ENCODE measurements at places on chromosomes 13 and 19.

- no peak for DNase-seq
Observed at GRCh38 chr13:103236213-103236612, 170.0 kb upstream of the SLC10A2 start.

GRCh38 chr13:54611390-54611789 lies 1582.8 kb downstream of the OLFM4 start:
- DNase-seq, result no peak

DNA sequence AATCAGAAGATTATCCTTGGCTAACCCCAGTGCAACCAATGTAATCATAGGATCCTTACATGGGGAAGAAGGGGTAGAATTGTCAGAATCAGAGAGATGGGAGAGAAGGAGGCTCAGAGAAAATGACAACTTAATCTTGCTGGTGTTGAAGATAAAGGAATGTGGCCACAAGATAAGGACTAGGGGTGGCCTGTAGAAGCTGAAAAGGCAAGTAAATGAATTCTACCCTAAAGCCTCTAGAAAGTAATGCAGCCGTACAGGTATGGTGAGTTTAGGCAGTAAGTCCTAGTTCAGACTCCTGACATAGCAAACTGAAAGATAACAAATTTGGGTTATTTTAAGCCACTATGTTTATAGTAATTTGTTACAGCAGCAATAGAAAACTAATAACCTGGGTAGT lies 718.5 kb downstream of the SLITRK6 start:
- no peak for DNase-seq

DNA sequence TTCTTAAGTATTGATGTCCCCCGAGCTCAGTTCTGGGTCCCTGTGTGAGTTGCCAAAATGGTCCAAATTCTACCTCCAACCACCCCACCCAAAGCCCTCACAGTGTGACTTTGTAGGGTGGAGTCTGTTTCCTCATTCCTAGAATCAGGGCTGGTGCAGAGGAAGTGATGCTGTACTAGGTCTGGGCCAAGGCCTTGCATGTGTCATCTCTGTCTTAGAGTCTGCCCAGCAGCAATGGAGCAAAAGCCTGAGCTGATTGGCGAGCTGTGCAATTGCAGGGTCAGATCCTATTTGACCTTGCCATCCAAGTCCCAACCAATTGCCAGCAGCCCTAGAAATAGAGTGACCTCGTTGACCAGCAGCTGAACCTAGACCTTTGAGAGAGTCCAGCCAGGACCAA lies 97.0 kb upstream of the ANKRD10 start:
- no peak for DNase-seq

DNA sequence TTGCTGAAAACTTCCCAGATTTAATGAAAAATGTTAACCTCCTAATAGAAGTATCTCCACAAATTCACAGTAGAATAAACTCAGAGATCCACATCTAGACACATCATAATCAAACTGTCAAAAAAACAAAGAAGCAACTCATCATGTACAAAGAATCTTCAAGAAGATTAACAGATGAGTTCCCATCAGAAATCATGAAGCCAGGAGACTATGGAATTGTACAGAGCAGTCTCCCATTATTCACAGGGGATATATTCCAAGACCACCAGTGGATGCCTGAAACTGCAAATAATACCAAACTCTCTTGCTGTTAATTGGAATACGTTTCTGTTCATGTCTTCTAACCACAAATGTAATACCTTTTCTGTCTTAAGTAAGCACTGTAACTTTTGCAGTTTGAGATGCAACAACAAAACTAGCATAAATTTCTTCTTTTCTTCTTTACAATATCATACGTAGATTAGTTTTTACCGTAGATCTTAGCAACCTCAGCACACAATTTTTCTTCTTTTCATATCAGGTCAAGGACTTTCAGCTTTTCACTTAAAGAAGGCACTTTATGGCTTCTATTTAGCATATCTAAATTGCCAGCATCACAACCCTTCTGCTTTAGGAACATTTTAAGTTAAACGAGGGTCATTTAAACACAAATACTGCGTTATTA lies 70.3 kb upstream of the MIR17HG start:
- DNase-seq, result no peak

GRCh38 chr13:46473806-46474205 lies 79.2 kb upstream of the LRCH1 start:
- DNase-seq, result no peak

DNA sequence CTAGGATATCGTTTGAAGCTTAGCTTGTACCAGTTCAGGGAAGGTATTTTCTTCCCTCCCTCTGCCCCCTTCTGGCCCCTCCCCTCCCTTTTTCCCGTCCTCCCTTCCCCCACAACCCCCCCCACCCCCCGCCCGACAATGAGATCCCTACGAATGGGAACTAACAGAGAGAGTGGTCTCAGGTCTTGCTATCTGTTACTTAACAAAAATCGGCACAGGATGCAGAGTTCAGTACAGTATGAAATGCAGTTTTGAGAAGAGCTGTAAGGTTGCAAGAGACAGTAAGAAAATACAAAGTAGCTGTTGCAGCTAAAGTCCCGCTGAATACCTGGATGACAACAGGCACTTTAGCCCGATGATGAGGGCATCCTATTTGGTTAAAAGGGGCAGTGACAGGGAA lies 3.1 kb upstream of the DACH1 start:
- no peak for DNase-seq

- DNase-seq, result peak; percentile 78
Observed at GRCh38 chr19:8209462-8210378, 550 bp downstream of the CERS4 start.

DNA sequence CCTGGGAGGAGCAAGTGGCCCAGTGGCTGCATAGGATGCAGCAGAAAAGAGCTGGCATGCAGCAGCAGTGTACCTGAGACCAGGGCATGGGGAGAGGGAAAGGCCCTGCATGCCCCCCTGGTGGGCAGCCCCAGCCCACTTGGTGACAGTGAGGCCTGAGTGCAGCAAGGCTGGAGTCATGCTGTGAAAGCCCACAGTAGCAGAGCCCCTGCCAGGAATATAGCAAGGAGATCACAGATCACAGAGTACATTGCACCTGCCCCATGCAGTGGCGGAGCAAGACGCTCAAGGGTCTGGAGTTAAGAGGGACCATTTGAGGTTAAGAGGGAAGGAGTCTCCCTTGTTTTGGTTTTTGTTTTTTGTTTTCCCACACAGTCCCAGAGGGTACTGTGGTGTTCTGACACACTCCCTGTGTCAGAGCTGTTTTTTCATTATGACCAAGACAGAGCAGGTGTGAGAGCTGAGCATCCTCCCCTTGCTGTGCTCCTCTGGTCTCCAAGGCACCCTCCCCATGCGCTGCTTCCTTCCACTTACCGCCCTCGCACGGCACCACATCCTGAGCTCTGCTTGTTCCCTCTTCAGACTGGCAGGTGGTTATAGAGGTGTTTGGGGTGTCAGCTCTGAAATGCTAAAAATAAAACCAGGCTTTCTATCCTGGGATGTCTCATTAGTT lies 85.0 kb upstream of the UBL3 start:
- peak; percentile 66 for DNase-seq

DNA sequence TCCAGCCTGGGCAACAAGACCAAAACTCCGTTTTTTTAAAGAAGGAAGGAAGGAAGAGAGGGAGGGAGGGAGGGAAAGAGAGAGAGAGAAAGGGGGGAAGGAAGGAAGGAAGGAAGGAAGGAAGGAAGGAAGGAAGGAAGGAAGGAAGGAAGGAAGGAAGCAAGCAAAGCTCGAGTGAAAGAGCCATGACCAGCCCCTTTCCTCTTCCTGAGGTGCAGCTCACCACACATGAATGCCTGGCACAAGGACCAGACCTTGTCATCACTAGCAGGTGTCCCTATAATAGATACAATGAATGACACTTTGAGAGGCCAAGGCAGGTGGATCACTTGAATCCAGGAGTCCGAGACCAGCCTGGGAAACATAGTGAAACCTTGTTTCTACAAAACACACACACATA lies 31.0 kb downstream of the SPRY2 start:
- DNase-seq, result no peak

GRCh38 chr19:49689133-49690078 lies at the start of gene ADM5:
Gene ADM5, plus strand, starts transcription at chr19:49689594. Its CDS starts 244 bp downstream, at chr19:49689838.
- DNase-seq, result no peak

GRCh38 chr19:34416021-34416545 lies 11.9 kb downstream of the PDCD2L start:
- no peak for DNase-seq

GRCh38 chr13:43894438-43894837 lies 14.7 kb downstream of the LACC1 start:
- no peak for DNase-seq

GRCh38 chr13:73593199-73593765 lies 534.5 kb downstream of the KLF5 start:
- DNase-seq, result no peak

Measured in stimulated activated naive B cell treated with anti-CD40 and anti-IgM and Interleukin-4, amounts not matched to agents 10 μg/mL and 1 μg/mL and 100 μg/mL, for 72 hours (primary cell).